ENCODE measurements at places on chromosomes 2 and 18. TPM values are rescaled to one million over a fixed set of nuclear protein-coding genes. Genes with fewer than 3 reads are reported as not detected.

EVA1A gene
- total RNA-seq = 4.8 TPM

SNORC gene
- total RNA-seq = 12.0 TPM

ADD2 gene
- total RNA-seq = 3.2 TPM

SP140 gene
- total RNA-seq = 4.4 TPM

FBLN7 gene
- total RNA-seq = 2.3 TPM

MYL12B gene
- total RNA-seq = 275 TPM

ANKRD53 gene
- total RNA-seq = 2.2 TPM

ATP6V1C2 gene
- 0.62 TPM for total RNA-seq

FOXI3 gene
- total RNA-seq = not detected

SH3RF3 gene
- total RNA-seq = 6.4 TPM

NPPC gene
- 0.67 TPM for total RNA-seq

DNA sequence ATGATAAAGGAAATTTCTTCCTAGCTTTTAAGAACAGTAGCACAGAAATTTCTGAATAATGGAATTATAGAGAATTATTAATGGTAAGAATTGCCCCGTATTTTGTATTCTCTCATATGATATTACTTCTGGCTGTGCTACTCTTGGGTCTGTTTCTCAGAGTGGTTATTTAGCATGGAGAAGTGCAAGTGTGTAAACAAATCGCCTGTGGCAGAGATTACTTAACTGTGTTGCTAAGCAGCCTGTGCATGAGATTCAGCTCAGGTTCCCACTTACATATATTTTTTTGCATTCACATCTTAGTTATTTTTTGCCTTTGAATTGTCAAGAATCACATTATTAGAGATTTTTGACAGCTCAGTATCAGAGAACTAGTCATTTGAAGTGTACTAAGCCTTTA, 80.1 kb upstream of the NFATC1 start:
- DNase-seq = no peak

- no peak for DNase-seq
Measured at GRCh38 chr18:39701839-39702238, 2136.2 kb upstream of the CELF4 start.

DNA sequence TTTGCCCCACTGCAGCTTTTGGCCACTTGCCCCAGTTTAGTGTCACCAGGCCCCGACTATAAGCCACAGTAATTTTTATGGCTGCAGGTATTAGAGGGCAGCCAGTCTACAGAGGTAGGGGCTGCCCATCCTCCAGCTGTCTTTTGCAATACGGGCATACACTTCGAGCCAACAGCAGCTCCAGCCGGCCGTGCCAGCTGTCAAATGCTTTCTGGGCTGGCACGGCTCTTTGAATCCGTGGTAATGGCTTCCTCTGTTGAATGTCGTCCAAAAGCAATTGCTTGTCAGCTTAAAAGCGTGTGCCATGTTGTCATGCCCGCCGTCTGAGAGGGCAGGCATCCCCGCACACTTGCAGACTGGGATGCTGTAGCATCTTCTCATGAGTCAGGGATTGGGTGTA, 41.3 kb downstream of the BCL2L11 start:
- no peak for DNase-seq

DNA sequence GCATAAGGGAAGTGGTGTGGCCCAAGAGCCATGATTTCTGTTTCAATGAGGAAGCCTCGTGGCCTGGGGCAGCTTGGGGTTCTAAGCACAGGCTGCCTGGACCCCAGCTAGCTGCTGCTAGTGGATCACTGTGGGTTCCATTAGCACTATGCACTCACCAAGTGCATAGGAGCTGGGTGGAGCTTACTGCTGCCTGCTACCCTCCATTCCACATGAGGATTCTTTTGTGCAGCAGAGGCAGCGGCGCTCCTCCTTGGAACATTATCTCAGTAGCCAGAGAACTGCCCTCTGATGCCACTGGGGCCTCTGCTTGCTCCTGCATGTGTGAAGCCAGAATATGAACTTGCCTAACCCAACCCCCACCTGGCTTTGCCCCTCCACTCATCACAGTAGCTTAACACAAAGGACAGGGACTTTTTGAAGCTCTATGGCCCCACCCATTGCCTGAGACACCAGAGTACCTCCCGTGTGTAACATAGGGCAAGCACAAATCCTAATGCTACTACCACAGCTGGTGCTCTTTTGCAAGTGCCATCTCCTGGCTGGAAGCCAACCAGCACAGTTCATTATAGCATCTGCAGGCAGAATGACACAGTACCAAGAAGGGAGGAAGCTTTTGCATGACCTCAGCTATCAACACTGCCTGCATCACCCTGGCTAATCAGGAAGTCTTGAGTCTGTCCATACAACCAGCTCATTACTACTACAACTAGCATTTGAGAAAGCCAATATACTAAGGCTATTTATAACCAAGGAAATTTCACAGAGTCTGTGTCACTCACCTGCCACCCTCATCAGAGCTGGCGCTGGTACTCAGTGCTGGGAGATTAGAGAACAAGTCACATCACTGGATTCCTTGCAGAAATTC, 297.0 kb upstream of the GULP1 start:
- DNase-seq = no peak

DNA sequence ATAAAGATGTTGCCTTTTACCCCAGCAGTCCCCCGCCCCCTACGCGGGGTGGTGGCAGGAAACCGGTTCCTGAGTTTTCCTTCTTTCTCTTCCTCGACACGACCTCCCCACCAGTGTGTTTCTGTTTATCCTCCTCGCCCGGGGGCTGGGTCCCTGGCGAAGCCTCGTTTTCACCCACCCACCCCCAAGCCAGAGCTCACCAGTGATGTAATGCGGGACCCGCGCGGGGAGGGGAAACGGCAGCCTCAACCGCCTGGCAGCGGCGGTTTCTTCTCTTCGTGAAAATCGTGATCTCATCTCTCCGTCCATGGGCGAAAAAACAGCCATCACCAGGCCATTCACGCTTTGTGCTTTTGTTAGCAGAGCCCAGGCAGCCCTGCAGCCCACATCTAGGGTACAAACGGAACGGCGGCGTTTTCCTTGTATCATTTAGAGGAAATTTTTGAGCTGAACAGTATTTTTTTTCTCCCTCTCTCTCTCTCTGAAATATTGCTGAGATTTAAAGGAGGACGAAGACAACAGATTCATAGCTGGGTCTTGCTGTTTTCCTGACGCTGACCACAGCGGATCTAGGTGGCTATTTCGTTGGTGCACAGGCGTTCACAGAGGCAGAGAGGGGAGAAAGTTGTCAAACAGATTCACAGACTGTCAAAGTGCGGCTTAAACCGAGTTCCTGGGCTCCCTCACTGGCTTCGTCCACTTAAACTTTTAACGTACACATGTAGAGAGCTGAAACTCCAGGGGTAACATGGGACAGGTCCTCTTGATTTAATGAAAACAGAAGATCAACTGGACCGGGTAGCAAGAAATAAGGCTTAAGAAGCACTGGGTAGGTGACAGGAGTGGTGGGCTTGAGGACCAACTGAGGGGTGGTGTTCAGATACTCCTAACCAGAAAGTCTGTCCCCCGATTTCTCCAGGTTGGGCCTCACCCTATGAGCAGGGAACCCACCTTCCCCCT, 21.9 kb upstream of the PAX3 start:
- DNase-seq = peak; percentile 58

GRCh38 chr18:76972241-76972640, 149.9 kb downstream of the ZNF236 start:
- DNase-seq = no peak

- DNase-seq = no peak
Measured at GRCh38 chr2:88657131-88657530, 29.9 kb upstream of the EIF2AK3 start.

- DNase-seq = no peak
Measured at GRCh38 chr18:78857314-78858150, 122.1 kb upstream of the SALL3 start.

- DNase-seq = no peak
Measured at GRCh38 chr2:74255660-74256213, 57.3 kb downstream of the MTHFD2 start.

DNA sequence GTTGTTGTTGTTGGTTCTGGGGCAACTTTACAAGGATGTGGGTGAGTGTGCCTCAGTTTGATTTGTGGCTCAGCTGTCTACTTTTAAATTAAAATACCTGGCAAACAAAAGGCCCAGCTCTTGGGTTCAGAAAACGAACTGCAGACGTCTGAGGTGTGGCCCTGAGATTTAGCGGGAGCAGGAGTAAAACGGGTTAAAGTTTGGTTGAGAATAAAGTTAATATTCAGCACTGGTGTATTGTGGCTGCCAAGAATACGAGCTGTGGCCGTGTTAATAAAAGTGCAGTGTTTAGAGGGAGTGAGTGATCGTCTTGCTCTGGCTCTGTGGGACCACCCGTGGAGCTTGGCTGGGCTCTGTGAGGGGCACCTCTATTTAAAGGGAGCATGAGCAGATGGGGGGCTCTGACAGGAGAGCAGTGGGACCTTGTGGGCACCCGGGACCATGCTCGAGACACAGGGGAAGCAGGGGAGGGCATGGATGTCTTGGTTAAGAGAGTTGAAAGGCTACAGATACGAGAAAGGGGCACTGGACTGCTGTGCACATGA, 80.3 kb downstream of the VAPA start:
- no peak for DNase-seq

DNA sequence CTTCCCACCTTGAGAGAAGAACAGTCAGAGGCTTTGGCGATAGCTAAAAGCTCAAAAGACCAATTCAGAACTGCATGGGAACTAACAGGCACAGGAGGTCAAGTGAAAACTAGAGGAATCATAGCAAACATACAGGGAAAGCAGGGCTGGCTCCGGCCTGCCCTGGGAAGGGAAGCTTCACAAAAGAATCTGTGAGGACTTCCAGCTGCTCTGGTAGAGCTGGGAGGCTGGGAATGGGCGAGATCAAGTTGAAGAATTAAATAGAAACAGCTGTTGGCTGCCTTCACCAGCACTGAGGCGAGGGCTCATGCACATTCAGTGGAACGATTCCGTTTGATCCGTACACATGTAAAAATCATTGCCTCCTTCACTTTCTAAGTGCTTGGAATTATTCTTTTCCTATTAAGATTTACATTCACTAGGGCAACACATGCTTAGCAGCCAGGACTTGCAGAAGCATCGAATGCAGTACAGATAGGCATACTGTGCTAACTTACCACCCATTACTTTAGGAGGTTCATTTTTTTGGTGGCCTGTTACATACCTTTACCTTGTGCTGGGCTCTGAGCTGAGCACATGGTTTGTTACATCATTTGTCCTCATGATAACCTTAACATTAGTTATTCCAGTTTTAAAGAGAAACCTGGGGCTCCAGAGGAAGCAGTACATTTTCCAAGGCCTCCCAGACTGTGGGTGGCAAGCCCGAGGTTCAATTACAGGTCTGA, 125.4 kb upstream of the RNF152 start:
- DNase-seq = peak; percentile 66

DNA sequence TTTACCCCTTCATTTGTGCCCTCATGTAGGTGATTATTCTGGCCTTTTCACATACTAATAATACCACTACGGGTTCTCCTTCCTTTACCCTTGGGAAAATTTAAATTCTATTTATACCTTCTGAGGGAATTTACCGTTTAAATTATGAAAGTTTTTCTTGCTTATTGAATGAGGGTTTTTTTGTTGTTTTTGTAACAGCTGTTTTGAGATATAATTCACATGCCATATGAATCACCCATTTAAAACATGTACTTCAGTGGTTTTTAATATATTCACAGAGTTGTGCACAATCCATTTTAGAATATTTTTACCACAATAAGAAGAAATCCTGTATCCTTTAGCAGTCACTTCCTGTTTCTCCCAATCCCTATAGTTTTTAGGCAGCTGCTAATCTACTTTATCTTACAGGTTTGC, 54.7 kb downstream of the EML4 start:
- DNase-seq = no peak

DNA sequence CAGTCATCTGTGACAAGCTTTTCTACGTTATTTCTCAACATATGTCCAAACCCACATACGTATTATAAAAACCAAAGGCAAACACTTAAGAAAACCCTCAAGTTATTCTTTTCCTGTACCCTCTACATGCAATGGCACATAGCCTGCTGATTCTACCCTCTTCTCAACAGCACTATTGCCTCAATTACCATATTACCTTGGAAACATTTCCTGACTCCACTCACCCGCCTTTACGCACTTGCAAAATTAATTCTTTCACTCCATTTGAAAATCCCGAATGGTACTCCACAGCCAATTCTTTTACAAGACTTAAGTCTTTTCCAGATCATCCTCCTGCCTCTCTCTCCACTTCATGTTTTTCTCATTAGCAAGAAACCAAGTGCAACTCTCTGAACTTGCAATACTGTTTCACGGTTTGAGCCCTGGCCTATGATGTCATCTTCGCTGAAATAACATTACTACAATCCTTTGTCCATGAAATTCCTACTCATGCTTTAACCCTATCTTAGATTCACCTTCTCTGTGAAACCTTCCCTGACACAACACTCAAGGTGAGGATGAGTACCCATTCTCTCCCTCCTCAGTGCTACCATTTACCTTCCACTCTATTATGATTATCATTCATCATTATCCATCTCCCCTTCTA, 29.0 kb downstream of the SESTD1 start:
- no peak for DNase-seq

DNA sequence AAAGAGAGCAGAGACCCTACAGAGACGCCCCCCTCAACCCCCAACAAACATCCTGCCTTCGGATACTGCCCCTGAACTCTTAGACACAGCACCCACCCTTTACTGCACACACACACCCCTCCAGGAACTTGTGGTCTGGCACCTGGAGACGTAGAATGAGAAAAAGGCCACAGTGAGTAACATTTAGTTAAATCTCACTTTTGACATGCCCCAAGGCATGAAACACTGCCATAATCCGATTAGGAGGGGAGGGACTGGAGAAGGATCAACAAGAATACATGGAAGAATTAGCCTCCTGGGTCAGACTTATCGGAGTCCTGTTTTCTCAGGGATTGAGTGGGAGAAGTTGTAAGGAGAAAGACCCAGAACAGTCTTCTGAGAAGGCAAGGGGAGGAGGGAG, 4.1 kb downstream of the CDK5R2 start:
- DNase-seq = no peak

DNA sequence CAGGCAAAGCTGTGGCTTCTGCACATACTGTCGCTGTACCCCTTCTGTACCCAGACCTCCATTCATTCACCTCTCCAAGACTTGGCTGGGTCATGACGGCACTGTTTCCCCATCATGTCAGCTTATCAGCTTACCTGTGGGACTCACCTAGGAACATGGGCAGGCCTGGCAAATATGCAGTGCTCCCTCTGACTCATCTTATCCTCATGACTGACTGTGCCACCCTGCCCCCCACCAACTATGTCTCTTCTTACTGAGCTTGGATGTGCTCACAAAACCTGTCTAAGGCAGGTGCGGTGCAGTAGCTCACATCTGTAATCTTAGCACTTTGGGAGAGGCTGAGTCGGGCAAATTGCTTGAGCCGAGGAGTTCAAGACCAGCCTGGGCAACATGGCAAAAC, 152.4 kb downstream of the MGAT5 start:
- DNase-seq = no peak

DNA sequence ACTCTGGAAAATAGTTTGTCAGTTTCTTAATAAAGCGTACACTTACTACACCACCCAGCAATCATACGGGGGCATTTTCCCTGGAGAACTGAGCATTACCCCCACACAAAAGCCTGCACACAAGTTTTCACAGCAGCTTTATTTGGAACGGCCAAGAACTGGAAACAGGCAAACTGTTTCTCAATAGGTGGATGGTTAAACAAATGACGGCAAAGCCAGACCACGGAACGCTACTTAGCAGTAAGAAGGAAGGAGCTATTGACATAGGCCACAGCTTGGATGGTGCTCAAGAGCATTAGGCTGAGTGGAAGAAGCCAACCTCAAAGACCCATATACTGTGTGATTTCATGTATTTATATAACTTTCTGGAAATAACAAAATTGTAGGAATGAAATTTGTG, 9.0 kb downstream of the MALL start:
- no peak for DNase-seq
